ENCODE measurements at places on chromosomes 2 and 18. TPM values are rescaled to one million over a fixed set of nuclear protein-coding genes. Genes with fewer than 3 reads are reported as not detected.

PSMG2 gene
- 63.1 TPM for total RNA-seq

TNS1 gene
- total RNA-seq: 12.0 TPM

SPC25 gene
- total RNA-seq: 0.24 TPM

PKDCC gene
- 1.9 TPM for total RNA-seq

NEB gene
- 0.21 TPM for total RNA-seq

DPYSL5 gene
- total RNA-seq: not detected

RIT2 gene
- not detected for total RNA-seq

REG1B gene
- not detected for total RNA-seq

CFAP65 gene
- under 0.01 TPM for total RNA-seq

TUBA4B gene
- not detected for total RNA-seq

PIEZO2 gene
- 0.48 TPM for total RNA-seq

UGT1A5 gene
- total RNA-seq: 0.24 TPM

SERPINB13 gene
- total RNA-seq: 9.2 TPM

MSTN gene
- total RNA-seq: not detected

CPSF3 gene
- total RNA-seq: 53.3 TPM

COPS9 gene
- 25.4 TPM for total RNA-seq

KANSL3 gene
- 16.1 TPM for total RNA-seq

FTCDNL1 gene
- 0.21 TPM for total RNA-seq

ANKRD62 gene
- not detected for total RNA-seq
